NCI-H187 treated with DMSO at 0.1 percent for 48 hours (cell line): ENCODE measurements at places on chromosomes 11 and 22.

GRCh38 chr11:131865860-131866259 lies 495.4 kb downstream of the NTM start:
- DNase-seq = no peak

- no peak for DNase-seq
Observed at GRCh38 chr11:112012874-112013273, 12.3 kb upstream of the DLAT start.

GRCh38 chr11:83464160-83464944 lies 178.2 kb upstream of the CCDC90B start:
- peak; percentile 93 for DNase-seq

- DNase-seq = no peak
Observed at GRCh38 chr11:102419181-102419580, 33.4 kb downstream of the TMEM123 start.

GRCh38 chr11:71418643-71419042 lies 29.6 kb downstream of the DHCR7 start:
- no peak for DNase-seq

GRCh38 chr11:117931971-117932370 lies 2.8 kb upstream of the TMPRSS13 start:
- no peak for DNase-seq

DNA sequence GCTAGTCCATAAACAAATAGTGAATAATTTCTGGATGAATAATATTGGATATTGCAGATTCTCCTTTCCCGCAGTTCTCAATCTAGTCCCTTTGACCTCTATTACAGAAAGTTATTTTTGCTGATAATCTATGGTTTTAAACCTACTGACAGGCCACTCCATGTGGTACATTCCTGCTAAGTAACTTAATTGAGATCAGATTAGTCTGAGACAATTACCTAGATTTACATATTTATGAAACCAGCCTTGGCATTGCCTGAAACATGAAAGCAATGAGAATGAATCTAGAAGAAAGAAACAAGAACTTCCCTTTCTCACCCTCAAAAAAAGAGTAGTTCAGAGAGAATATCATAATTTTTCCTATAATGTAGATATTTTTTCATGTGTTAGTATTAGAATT lies 964.2 kb downstream of the JRKL start:
- no peak for DNase-seq
